ENCODE measurements at places on chromosomes 12 and 14. TPM values are rescaled to one million over a fixed set of nuclear protein-coding genes. Genes with fewer than 3 reads are reported as not detected.

Gene PPP1R1A
- 143 TPM for total RNA-seq

Gene JPH4
- 0.20 TPM for total RNA-seq

Gene TAS2R14
- 0.60 TPM for total RNA-seq

Gene PAX9
- not detected for total RNA-seq

Gene KRT72
- total RNA-seq = not detected
